ENCODE measurements at places on chromosomes 16 and 17. TPM values are rescaled to one million over a fixed set of nuclear protein-coding genes. Genes with fewer than 3 reads are reported as not detected.

GRCh38 chr17:67431249-67432015 lies 54.4 kb downstream of the PITPNC1 start:
- no peak overlapping the region for H3K4me3 ChIP-seq
- DNase-seq: no peak
- H3K27me3 ChIP-seq: no peaks in the 10 kb centered on the region
- peaks cover 7% of the 10 kb centered on the region for H3K4me1 ChIP-seq
- H3K36me3 ChIP-seq: no peaks in the 10 kb centered on the region

GRCh38 chr17:74842599-74843351 lies 16.9 kb downstream of the GRIN2C start:
- no peak overlapping the region for H3K4me3 ChIP-seq
- no peaks in the 10 kb centered on the region for H3K36me3 ChIP-seq
- no peaks in the 10 kb centered on the region for H3K27me3 ChIP-seq
- no peak for DNase-seq
- H3K4me1 ChIP-seq: peaks cover 26% of the 10 kb centered on the region

DNA sequence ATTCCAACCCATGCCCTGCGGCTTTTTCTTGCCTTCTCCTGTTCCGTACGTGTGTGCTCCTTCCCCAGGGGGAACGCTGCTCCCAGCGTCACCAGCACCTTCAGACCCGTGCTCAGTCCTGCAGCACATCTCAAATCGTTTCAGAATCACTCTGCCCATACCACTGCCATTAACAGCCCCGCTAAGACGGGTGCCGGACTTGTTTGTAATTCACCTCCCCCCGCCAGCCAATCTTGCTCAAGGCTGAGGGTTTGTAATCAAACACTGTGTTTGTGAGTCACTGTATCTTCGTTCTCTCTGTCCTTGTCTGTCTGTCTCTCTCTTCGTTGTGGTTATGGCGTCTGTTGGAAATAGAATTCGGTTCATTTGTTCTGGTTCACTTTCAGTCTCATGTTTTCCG lies 17.3 kb downstream of the CARD14 start:
- peaks cover 4% of the 10 kb centered on the region for H3K27me3 ChIP-seq
- peaks cover 7% of the 10 kb centered on the region for H3K4me1 ChIP-seq
- H3K4me3 ChIP-seq: no peak overlapping the region
- no peak overlapping the region for H3K27ac ChIP-seq
- no peak for DNase-seq

- no peaks in the 10 kb centered on the region for H3K27me3 ChIP-seq
- peaks cover 18% of the 10 kb centered on the region for H3K4me1 ChIP-seq
- DNase-seq: no peak
- no peak overlapping the region for H3K27ac ChIP-seq
- H3K4me3 ChIP-seq: peak overlapping the region; percentile 56
- no peaks in the 10 kb centered on the region for H3K36me3 ChIP-seq
These were observed 578 bp downstream of the RAC3 start for GRCh38 chr17:82031885-82032627.

Gene OTOP3
- total RNA-seq: not detected

DNA sequence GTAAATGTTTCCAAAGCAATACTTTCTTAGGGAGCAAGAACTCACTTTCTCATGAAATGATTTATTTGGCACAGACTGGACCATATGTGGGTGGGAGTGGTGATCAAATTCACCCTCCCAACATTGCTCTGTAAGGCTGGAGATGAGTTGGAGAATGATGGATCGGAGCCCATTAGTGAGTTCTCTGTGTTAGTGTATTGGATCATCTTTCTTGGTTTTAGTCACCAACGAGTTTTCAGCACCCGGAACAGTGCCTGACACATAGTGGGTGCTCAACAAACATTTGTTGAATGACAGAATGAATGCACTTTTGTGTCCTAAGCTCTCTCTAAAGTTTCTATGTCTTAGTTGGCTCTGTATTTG lies 104.5 kb upstream of the FAM20A start:
- peaks cover 6% of the 10 kb centered on the region for H3K27me3 ChIP-seq
- H3K4me1 ChIP-seq: peaks cover 15% of the 10 kb centered on the region
- no peak for DNase-seq
- H3K27ac ChIP-seq: no peak overlapping the region
- H3K4me3 ChIP-seq: no peak overlapping the region

Gene BRIP1
- 6.0 TPM for total RNA-seq

GRCh38 chr16:539901-540530 lies 12.5 kb downstream of the CAPN15 start:
- no peaks in the 10 kb centered on the region for H3K36me3 ChIP-seq
- peaks cover 37% of the 10 kb centered on the region for H3K4me1 ChIP-seq
- peak overlapping the region; percentile 71 for H3K27ac ChIP-seq
- peak overlapping the region; percentile 35 for H3K4me3 ChIP-seq
- H3K27me3 ChIP-seq: no peaks in the 10 kb centered on the region

Gene BRD7
- total RNA-seq: 72.3 TPM

Gene ZNF207
- 153 TPM for total RNA-seq
